ENCODE measurements at places on chromosomes 2 and 18. TPM values are rescaled to one million over a fixed set of nuclear protein-coding genes. Genes with fewer than 3 reads are reported as not detected.

DNA sequence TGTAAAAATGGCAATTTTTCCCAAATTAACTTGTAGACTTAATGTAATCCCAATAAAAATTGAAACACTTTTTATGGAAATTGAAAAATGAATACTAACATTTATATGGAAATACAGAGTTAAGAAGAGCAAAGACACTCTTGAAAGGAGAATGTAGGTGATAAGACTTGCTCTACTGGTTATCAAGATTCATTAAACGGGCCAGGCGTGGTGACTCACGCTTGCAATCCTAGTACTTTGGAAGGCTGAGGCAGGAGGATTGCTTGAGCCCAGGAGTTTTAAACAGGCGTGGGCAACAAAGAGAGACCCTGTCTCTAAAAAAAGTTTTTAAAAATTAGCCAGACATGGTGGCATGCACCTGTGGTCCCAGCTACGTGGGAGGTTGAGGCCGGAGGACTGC is 29.5 kb upstream of the ZNF396 start:
- no peak for DNase-seq

GRCh38 chr2:172088245-172089004 is 3.1 kb downstream of the DLX1 start:
- no peak for DNase-seq

The TEX44 gene
- not detected for total RNA-seq

The KRCC1 gene
- 26.0 TPM for total RNA-seq

The CCDC141 gene
- total RNA-seq = 0.03 TPM

Data from HFFc6 (cell line).